ENCODE measurements at places on chromosomes 11 and 22. TPM values are rescaled to one million over a fixed set of nuclear protein-coding genes. Genes with fewer than 3 reads are reported as not detected.

The LRRN4CL gene
- total RNA-seq: 15.5 TPM

The SYT13 gene
- total RNA-seq: not detected

The ACCS gene
- total RNA-seq: 12.6 TPM

The OOSP2 gene
- not detected for total RNA-seq

The ELFN2 gene
- 0.32 TPM for total RNA-seq

The CENPM gene
- total RNA-seq: 14.2 TPM

The SLN gene
- total RNA-seq: not detected

The APOL5 gene
- total RNA-seq: not detected

The SPDYC gene
- not detected for total RNA-seq

The ENTHD1 gene
- not detected for total RNA-seq

The DPP3 gene
- 70.4 TPM for total RNA-seq

The MMP3 gene
- total RNA-seq: 39.7 TPM

The MS4A4E gene
- total RNA-seq: not detected

The FAM180B gene
- total RNA-seq: not detected

The OR5B21 gene
- total RNA-seq: not detected

The CATSPERZ gene
- not detected for total RNA-seq

The UBQLNL gene
- under 0.01 TPM for total RNA-seq

The DEFB108B gene
- total RNA-seq: not detected
